ENCODE measurements at places on chromosomes 1 and 21.

DNA sequence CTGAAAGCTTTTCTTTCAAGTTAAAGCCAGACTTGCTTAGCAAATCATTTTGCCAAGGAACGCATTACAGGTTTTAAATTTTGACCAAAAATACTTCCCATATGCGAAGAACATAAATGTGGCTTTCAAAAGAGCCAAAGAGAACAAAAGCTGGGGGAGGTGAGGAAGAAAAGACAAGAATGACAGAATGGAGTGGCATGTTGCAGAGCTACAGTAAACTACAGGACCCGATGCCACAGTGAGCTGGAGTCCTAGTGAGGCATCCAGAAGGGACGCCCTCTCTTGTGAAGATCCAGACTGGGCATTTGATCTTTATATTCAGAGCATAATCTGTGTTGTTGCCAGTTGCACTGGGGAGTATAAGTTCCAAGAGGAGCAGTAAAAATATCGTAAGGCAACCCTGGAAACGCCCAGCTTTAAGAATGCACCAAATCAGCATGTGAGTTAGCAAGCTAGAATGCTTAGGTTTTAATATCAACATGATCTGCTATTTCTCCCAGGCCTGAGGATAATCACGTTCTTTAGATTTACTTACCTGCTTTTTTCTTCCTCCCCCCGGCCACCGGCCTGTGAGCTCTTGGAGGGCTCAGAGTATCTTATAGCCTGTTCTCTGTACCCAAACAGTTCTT, 48.4 kb upstream of the HOOK1 start:
- DNase-seq: no peak

GRCh38 chr21:32020564-32020963, 147.7 kb downstream of the HUNK start:
- DNase-seq: no peak

- no peak for DNase-seq
Observed at GRCh38 chr1:117683571-117684285, 77.9 kb downstream of the TENT5C start.

DNA sequence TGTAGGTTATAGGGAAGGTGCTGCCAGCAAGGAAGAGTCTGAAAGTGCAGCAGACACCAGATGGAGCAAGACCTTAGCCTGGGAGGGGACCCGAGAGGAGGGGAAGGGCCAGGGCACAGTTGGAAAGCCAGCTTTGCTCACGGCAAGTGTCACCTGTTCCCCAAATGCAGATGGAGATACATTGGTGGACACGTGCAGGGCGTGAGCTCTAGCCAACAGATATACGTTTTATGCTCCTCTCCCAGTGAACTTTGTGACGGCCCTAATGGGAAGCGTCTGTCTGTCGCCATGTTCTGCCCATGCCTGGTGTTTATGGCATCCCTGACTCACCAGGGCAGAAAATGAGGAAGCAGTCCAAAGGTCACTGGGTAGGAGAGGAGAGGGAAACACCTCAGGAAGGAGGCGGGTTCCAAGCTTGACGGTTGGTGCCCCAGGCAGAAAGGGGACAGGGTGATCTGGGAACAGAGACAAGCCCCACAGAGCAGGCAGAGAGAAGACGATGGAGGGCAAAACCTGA, 7.6 kb downstream of the GPA33 start:
- no peak for DNase-seq

- DNase-seq: no peak
Observed at GRCh38 chr1:198530953-198531352, 9.5 kb downstream of the ATP6V1G3 start.

GRCh38 chr21:39388811-39389155, 39.9 kb upstream of the HMGN1 start:
- DNase-seq: no peak

DNA sequence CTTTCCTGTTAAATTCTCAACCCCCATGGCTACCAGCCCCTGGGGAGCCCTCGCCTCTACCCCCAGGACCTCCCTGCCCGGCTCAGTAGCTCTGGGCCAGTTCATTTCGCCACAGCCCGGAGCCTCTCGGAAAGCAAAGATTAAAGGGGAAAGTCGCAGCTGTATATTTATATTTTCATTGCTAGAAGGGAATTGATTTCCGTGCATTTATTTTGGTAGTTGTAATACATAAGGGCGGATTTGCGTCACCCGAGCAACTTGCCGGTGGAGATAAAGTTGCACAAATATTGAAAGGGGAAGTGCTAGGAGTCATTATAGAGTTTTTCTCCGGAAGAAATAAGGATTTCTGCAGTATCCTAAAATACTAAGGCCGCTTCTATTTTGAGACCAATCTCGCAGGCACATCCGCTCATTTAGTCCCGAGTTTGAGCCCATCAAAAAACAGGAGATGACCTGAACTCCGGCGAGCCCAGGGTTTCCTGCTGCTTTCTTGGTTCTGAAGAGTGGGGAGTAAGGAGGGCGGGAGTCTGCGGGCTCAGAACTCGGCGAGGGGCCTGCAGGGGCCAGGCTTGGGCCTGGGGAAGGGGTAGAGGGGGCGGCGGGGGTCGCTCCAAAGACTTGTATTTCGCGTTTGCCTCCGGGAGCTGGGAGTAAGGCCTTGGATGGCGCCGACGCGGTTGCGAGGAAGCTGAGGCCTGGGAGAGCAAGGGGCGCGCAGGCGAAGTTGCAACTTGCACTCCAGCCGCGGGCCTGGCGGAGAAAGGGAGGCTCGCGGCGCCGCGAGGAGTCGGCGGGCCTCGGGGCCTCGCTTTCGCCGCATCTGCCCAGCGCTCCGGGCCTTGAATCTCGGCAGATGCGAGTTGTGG, 2.5 kb upstream of the HLX start:
- no peak for DNase-seq

GRCh38 chr1:202613571-202613970, 96.7 kb downstream of the SYT2 start:
- DNase-seq: no peak

DNA sequence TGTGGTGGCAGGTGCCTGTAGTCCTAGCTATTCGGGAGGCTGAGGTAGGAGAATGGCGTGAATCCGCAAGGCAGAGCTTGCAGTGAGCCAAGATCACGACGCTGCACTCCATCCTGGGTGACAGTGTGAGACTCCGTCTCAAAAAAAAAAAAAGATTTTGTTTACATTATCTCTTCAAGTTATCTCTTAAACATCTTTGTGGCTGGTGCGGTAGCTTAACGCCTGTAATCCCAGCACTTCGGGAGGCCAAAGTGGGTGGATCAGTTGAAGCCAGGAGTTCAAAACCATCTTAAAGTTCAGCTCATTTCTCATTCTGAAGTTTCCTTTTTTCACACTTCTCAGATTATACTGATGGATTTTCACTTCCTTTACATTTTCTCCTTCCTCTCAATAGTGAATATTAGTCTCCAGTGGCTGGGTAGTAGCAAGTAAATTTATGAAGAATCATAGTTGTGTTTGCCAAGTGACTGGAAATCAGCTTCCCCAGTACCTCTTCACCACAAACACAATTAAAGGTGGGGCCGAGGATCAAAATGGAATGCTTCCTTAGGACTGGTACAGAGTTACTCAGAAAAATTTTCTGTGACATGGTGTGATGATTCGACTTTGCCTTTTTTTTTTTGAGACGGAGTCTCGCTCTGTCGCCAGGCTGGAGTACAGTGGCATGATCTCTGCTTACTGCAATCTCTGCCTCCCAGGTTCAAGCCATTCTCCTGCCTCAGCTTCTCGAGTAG, 13.8 kb downstream of the PIP5K1A start:
- no peak for DNase-seq

GRCh38 chr1:83637009-83637408, 361.9 kb downstream of the TTLL7 start:
- no peak for DNase-seq

DNA sequence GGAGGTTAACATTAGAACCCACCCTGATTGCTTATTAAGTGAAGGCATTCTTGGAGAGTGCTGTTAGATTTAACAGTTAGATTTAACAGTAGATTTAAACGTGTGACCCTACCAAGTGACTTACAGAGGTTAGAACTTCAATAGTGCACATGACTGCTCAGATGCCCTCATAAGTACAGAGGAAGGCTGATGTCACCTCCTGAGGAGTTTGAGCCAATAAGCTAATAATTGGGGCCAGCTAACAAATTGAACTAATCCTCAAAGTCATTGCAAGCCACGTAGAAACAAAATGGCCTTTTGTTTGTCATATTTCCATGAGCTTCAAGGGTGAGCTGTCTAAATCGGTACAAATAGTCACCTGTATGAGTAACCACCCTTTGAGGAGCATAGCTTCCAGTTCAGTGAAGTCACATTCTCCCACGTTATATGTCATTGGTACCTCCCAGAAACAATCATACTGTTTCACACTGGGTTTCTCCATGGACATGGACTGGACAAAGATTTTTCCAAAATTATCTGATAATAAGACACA, 11.7 kb downstream of the AVPR1B start:
- no peak for DNase-seq

DNA sequence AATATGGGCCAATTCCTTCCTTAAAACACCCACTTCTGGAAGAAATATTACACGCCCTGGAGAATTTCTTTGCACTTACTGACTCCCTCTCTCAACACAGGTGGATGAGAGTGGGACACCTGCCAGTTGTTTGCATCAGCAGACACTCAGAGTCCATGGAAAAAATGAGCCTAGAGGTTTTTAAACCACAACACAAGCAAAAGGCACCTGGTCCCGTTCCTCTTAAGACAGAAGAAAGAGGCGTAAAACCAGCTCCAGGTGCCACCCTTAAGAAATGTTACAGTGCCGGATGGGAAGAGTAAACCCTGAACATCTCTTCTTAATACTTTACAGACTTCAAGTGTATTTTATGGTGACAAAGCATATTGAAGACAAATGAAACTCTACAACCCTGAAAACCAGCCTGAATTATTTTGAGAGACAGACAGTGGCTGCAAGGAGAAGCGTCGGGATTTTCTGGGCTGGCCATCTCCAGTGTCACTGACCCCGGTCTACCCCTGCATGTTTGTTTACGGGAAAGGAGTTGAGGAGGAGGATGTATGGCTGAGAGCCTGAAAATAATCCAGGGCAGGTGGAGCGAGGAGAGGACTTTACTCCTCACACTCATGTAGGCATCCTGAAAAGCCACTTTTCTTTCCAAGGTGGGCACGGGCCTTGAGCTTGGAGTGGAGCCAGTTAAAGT, 7.8 kb upstream of the RIPK4 start:
- no peak for DNase-seq

DNA sequence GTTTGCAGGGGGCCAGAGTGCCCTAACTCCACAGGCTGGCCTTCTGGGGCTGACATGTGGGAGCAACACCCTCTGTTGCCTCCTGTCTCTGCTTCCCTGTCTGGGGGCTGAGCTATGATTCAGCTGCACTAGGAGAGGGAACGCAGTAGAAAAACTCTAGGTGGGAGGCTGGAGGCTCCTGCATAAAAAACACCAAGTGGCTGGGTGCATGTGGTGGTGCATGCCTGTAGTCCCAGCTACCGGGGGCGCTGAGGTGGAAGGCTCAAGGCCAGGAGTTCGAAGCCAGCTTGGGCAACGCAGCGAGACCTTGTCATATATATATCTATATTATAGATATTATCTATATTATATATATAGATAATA, 5.6 kb downstream of the KIF17 start:
- no peak for DNase-seq

- no peak for DNase-seq
Observed at GRCh38 chr1:50491142-50491541, 67.9 kb upstream of the DMRTA2 start.

DNA sequence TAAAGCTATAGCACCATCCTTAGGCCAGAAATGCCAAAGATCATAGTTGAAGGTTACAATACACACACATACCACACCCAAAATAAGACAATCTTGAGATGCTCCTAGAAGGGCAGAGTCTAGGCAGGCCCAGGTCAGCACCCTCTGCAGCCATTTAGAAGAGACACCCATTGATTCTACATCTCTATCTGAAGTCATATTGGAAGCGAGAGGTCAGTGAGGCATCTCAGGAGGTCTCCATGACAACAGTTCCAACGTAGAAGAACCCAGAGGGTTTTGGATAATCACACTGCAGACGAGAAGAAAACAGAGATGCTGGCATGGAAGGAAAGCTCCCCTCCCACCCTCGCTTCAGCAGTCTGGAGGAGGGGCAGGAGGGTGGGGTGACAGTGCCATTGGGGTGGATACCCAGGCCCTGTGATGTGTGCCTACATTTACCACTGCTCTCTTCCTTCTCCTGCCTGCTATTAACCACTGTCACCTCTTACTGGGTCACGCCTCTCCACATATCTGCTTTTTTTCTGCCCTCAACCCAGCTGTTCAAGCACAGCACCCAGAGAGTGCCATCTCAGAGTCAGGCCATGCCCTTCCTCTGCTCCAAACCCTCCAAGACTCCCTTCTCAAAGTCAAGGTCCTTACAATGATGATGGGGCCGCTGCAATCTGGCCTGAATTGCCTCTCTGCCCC, 6.2 kb downstream of the TMCO4 start:
- no peak for DNase-seq

GRCh38 chr1:159879977-159880376, 17.5 kb upstream of the VSIG8 start:
- DNase-seq: no peak

GRCh38 chr1:44705938-44706337, 25.0 kb downstream of the RNU5D-1 start:
- DNase-seq: no peak

Measured in smooth muscle cell of the brain vasculature (primary cell).